ENCODE measurements at places on chromosomes 6 and 20.
A peak's percentile ranks its signal among the peaks of the same experiment; 100 is the strongest.

GRCh38 chr6:161557333-161558107 is 283.7 kb upstream of the AGPAT4 start:
- no peak for DNase-seq

GRCh38 chr6:16301511-16301910 is 63.1 kb downstream of the GMPR start:
- DNase-seq = no peak

- DNase-seq = no peak
Measured at GRCh38 chr20:37525810-37526209, 1.9 kb downstream of the BLCAP start.

GRCh38 chr6:52416629-52417151 is 3.5 kb upstream of the EFHC1 start:
- peak; percentile 19 for DNase-seq

GRCh38 chr6:50602292-50602691 is 111.0 kb upstream of the TFAP2D start:
- DNase-seq = no peak

- DNase-seq = no peak
Measured at GRCh38 chr6:166489301-166490155, 97.0 kb downstream of the RAMACL start.

DNA sequence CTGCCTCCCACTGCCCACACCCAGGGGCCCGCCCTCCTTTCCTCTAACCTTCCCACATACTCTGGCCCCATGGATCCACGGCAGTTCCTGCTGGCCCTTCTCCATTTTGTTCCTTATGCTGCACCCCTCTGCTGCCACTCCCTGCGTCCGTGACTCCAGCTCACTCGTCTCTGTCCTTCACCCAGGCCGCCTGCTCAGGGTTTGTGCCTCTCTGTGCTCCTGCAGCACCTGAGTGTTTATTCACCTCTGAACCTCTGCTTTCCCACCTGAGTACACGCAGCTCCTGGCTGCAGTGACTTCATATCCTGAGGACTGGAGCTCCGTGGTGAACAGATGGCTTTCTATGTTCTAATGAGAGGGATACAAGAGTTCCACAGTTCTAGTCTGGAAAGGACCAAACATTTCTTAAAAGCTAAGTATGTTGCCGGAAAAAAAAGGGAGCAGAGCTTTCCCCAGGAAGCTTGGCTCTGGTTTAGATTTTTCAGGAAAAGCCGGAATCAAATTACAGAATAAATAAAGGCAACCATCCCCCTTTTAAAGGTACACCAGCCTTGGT is 1.5 kb upstream of the GNRH2 start:
- DNase-seq = no peak

GRCh38 chr6:45786355-45786781 is 229.3 kb downstream of the CLIC5 start:
- DNase-seq = no peak

DNA sequence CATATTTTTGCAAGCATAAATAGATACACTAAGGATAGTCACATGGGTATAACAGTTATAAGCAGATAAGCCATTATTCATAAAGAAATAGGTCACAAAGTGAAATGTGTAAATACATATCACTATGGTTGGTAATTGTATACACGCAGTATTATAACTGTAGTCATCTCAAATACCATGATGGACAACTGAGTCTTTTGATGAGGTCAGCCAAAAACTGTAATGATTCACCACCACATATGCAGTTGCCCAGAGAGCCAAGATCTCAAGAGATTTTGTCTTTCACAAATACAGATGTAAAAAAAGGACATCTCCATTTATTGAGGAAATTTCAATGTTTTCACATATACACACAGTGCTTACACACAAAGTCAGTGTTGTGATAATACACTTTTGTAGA is 28.3 kb downstream of the ZNF292 start:
- no peak for DNase-seq

GRCh38 chr20:22797103-22797502 is 212.7 kb upstream of the FOXA2 start:
- DNase-seq = no peak

DNA sequence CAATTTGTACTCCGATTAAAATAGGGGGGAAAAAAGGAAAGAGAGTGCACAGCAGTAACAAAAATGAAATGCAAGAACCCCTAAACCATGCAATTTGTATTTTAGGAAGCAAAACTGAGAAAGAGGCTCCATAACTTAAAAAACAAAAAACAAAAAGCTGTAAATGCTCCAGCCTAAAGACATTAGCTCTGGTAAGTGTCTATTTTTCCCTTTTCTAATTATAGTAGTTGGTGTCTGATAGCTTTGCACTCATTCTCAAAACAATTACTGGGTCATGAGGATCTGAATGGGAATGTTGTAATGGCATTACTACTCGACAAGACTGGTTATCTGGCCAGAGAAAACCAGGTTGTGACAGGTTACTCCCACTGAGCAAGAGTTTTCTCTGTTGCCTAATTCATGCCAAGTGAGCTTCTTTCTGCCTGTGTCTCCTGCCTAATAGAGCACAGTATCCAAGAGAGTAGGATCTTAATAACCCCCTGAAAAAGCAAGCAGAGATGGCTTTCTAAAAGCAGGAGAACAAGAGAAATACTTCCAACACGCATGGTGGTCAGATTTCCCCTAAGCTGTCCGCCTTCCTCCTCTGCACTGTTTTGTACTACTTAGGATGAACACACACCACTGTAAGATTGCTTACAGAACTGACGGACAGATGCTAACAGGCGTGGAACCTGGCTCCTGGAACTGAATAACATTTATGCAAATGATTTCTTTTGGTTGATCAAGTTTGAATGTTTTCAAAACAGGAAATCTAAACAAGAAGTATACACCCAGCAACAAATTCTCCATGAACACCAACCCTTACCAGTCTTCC is 86.4 kb downstream of the FKBP5 start:
- no peak for DNase-seq

- DNase-seq = no peak
Measured at GRCh38 chr6:44054721-44055559, 72.3 kb downstream of the MRPL14 start.

DNA sequence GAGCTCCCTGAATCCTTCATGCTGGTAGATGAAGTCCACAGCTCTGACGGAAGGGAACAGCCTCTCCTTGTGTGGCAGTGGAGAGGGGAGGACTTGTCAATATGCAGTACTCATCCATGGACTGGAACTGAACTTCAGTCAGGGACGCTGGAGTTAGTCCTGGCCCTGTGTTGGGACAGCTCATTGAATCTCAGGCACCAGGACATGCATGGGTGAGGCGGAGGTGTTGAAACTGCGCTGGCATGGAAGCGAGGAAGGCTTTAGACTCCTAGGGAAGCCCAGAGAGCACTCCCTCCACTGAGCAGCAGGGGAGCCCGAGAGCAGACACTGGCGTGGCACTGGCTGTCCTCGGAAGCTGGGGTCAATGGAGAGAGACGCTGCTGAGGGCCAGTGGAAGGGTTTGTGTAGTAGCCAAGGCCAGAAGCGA is 161.3 kb upstream of the GGTLC1 start:
- DNase-seq = no peak

DNA sequence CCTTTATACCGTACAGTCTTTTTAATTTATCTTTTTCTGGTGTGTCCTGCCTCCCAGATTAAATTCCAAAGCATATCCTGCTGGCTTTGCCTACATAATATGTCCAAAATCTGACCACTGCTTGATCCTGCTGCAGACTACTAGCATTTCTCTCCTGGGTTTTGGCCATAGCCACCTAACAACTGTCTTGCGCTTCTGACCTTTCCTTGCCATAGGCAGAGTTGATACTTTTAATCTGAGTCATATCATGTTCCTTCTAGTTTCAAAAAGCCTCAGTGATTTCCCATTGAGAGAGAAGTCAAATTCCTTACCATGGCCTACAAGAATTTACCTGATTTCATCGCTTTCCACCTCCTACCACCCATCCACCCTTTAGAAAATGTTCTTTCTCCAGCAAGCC is 104.8 kb downstream of the BCKDHB start:
- no peak for DNase-seq

DNA sequence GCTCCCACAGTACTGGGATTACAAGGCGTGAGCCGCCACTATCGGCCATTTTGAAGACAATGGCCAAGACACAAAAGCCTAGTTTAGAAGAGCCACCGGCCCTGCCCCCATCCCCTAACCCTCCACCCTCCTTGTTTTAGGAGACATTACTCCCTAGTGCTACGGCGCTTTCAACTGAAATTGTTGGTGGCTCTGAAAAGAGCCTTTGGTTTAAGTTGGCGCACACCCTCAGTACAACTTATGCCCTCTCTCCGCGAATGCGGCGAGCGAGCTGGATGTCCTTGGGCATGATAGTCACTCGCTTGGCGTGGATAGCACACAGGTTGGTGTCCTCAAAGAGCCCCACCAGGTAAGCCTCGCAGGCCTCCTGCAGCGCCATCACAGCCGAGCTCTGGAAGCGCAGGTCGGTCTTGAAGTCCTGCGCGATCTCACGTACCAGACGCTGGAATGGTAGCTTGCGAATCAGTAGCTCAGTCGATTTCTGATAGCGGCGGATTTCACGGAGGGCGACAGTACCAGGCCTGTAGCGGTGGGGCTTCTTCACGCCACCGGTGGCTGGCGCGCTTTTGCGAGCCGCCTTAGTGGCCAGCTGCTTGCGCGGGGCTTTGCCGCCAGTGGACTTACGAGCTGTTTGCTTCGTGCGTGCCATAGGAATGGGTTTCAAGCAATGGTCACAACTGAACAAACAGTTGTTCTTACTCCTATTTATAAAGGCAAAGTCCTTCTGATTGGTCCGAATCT is 114.9 kb upstream of the BTN3A2 start:
- DNase-seq = peak; percentile 67

- DNase-seq = no peak
Measured at GRCh38 chr6:111938710-111939109, 65.5 kb upstream of the FYN start.

GRCh38 chr20:13858871-13859270 is 74.0 kb downstream of the NDUFAF5 start:
- no peak for DNase-seq

GRCh38 chr6:162154001-162154400 is 573.6 kb downstream of the PRKN start:
- DNase-seq = no peak

Measured in bone marrow (tissue), 2 donors.